GM12864 (cell line): ENCODE measurements at places on chromosomes 1 and 21.

DNA sequence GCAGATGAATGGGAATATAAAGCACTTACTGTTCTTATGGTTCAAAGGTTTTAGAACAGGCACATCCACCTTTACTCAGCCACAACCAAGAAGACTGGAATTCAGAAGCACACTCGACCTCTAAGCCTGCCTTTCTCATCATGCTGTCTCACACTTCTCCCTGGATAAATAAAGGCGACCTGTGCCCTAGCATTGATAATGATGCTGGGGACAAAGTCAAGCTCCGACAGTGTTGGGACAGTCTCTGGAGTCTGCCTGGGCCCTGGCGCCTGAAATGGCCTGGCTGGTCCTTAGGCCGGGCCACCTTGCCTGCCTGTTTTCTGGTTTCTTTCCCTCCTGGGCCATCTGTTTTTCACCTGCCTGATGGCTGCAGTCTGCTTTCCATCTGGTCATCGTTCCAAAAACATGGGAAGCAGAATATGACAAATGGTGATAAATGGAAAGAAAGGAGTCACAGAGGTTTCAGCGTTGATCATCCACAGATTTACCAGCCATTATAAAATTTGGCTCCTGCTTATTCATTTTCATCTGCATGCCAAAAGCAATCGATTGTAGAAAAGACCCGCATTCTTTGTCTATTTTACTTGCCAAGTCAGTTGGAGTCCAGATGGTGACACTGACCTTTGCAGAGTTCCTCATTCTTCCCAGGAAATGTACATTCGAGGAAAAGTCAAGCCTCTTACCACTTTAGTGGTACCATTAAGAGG, 91.2 kb upstream of the KCNJ15 start:
- DNase-seq = no peak

- no peak for DNase-seq
Observed at GRCh38 chr21:45964649-45965048, 16.9 kb upstream of the COL6A1 start.

DNA sequence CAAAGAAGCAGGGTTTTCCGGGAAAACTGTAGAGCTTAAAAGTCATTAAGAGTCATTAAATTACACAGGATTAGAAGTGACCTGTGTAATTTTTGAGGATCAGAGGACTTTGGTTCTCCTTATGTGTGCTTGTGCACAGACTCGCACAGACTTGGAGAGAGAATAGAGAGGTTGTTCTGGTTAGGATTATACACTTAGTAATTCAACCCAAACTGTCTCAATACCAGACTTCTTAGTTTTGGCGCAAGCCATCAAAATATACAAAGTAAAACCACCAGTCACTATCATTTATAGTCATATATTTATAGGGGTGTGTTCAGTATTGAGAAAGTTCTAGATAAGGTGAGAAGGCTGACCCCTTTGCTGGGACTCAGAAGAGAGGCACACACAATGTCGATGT, 112.3 kb downstream of the HLX start:
- DNase-seq = no peak

- DNase-seq = peak; percentile 22
Observed at GRCh38 chr21:36630485-36631206, 68.3 kb upstream of the SIM2 start.

DNA sequence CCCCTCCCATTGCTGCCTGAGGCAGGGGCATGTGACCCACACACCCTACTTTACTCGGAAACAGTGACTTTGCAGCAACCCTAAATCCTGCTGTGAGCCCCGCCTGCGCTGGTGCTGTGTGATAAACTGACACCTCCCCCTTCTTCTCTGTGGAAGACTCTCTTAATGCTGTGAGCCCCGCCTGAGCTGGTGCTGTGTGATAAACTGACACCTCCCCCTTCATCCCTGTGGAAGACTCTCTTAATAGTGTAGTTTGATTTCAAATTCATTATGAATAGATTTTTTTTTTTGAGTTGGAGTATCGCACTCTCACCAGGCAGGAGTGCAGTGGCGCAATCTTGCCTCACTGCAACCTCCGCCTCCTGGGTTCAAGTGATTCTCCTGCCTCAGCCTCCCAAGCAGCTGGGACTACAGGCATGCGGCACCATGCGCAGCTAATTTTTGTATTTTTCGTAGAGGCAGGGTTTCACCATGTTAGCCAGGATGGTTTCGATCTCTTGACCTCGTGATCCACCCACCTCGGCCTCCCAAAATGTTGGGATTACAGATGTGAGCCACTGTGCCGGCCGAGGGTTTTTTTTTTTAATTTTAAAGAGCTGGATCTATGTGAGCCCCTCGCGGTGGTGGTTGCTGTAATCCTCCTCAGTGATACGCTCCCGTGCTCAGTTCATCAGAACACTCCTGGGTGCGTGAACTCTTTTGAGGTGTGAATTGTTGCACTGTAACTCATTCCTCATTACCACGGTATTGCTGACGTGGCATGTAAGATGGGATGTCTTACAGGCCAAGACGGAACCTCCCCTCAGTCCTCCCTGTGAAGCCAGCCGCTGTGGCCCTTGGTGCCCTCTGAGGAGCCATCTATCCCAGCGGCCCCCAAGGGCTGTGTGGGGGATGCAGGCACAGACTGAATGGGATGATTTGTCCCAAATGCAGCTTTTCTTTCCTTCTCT, 60.3 kb downstream of the GALNT2 start:
- DNase-seq = no peak

GRCh38 chr1:53315456-53316423, 12.1 kb downstream of the LRP8 start:
- DNase-seq = no peak

GRCh38 chr1:215104283-215104682, 21.7 kb downstream of the KCNK2 start:
- DNase-seq = no peak

DNA sequence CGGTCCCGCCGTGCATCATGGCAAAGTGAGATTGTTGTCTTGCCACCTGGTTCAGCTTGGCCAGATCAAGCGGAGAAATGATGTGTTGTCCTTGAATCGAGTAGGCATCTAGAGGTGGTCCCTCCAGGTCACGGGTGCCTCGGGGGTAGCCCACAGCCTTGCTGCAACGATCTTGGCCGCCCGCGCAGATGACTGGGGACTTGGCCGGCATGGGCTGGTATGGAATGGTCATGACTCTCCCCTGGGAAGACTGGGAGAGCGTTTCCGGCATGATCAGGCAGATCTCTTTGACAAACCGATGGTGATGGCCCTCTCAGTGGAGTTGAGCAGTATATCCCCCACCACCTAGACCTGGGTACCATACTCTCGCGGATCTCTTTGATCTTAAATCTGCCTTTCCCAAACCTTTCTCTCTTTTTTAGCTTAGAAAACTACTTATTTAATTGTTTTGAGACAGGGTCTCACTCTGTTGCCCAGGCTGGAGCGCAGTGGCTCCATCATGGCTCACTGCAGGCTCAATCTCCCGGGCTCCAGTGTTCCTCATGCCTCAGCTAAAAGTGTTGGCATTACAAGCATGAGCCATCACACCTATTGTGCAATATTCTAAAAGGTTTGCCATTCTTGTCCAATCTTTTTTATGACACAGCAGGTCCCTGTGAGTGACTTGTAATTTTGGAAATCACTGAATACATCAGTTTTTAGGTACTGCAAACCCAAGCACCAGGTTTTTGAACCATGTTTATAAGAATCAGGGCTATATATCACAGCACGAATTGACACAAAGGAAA, 9.4 kb upstream of the ELAPOR1 start:
- no peak for DNase-seq

DNA sequence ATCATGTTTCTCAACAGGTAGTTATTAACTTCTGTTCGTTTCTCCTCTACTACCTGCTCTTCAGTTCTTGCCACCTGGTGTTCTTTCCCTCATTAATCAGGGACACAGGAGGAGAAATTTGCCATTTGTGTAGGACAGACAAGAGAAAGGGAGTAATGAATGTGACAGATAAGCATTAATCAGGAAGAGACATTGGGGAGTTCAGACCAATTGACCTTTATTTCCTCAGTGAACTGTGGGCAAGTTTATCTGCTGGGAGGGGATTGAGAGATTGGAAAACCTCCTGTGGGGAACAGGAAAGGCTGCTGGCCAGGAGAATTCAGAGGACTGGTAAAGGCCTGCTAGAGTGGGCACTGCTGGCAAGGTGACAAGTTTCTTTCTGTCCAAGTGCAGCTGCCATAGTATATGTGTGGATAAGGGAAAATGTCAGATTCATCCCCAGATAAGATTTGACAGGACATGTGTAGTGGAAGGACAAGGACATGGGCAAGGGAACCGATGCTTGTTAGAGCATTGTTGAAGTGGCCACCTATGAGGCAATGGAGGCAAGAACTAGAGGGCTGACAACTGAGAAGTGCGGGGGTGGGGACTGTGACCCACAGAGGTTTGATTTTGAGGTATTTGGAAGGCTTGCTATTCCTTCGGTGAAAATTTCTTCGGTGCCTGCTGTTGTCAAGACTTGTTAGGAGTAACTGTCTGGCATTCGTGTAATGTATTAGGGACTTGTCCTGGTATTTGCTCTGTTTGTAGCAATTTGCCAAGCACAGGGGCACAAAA, 12.6 kb downstream of the SZT2 start:
- DNase-seq = no peak

DNA sequence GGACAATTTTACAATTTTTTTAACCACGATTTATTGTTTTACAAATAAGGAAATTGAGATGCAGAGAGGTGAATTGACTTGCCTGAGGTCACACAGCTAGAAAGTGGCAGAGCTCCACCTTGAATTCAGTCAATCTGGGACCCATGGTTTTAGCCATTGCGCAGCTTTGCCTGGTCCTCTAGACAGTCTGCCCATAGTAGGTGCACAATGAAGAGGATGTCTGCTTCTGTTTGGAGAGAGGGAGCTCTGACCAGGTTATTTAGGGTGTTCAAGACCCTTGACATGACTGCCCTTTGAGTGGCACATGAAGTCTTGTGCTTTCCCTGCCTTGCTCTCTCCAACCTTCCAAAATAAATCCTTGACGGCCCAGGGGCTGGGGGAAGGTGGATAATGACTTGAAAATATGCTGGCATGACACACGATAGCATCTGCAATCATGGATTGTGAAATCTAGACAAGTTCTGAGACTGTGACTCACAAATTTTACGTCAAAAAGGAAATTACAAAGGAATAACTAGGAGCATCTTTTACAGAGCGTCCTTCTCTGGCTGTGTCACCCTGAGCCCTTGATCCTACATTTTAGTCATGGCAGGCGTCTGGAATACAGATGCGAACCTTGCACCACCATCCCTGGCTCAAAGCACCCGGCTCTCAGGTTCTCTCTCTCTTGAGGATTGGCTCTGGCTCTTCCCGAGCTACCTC, 26.2 kb upstream of the ID3 start:
- no peak for DNase-seq

DNA sequence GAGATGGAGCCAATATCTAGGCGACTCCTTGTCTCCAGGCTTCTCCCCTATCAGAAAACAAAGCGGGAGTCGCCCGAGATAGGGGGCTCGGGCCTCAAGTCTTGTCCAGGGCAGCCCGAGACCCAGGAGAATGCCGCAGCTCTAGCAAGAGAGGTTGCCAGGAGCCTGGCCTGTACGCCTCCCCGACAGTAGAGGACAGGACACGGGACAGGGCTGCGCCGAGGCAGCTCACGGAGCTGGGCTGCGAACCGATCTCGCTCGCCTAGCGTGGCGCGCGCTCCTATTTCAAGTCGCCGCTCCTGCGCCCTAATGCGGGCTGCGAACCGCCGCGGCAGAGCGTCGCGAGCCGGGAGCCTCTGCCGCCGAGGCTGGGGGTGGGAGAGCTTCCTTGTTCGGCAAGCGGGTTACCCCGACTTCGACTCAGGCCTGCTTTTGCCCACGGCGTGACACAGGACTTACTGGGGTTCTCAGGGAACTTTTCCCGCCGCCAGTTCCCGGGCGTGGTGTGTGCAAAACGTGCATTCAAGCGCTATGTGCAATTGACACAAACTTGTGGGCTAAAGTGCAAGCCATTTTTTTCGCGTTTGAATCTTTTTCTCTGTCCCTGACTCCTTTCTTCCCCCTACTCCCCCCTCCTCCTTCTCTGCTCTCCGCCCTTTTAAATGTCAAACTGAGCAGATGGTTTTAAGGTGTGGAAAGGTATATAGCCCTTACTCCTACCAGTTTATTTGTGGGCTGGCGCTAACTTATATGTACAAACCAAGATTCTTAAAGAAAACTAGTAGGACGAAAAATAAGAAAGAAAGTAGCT, 2.4 kb upstream of the PROX1 start:
- DNase-seq = no peak

GRCh38 chr1:61084491-61085031, 2.2 kb downstream of the NFIA start:
- DNase-seq = no peak

GRCh38 chr1:101739826-101740330, 256.8 kb downstream of the OLFM3 start:
- no peak for DNase-seq

GRCh38 chr21:33824156-33824941, 91.3 kb downstream of the ATP5PO start:
- no peak for DNase-seq

GRCh38 chr1:181793831-181794230, 267.7 kb downstream of the ZNF648 start:
- no peak for DNase-seq

DNA sequence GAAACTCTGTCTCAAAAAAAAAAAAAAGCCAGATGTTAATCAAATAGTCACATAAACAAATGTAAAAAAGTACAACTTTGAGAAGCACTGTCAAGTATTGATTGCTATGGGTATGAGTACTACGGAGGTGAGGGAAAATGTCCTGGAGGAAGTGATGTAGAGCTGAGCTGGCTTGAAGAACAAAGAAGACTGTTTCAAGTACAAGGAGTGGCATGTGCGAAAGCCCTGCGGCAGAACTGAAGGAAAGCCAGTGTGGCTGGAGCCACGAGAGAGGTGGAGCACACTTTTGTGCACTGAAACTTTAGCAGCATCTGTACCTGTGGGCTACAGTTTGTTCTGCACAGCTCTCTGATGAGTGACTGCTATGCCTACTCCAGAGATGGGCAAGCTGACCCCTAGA, 5.4 kb upstream of the RPS6KA1 start:
- no peak for DNase-seq

DNA sequence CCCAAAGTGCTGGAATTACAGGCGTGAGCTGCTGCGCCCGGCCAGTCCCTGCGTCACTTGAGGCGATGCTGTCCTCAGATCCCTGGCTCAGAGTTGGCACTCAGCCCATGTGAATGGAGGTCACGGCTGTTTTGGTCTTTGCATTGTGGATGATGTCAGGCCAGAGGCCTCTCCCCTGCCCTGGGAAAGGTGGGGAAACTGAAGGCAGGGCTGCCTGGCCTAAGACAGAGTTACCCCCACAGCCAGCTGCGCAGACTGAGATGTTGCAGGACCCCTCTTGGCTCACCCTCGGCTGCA, 821 bp downstream of the MASP2 start:
- no peak for DNase-seq

DNA sequence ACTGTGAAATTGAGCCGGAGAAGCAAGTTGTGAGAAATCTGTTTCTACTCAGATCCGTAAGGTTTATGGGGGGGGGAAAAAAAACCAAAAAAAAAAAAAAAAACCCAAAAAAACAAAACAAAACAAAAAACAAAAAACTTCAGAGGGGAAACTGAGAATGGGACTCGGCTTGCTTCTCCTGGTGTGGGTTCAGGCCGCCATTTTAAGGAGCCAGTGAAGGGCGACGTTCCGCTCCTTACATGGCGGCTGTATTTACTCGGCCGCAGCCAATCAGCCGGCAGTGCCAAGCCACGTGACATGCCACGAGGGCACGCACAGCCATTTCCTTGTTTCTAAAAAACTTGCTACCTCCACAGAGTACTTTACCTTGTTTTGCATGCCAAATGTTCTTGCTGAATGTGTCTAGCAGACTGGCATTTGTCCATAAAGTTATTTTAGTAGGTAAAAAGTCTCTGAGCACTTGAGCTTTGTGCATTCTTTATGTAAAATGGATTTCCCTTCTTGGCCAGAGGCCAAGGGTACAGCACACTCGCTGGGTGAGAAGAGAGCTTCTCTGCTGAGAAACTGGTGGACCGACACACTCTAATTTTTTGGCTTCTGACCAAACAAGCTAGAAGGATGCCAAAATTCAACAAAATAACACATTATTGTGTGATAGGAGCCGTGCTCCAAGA, 101.8 kb downstream of the NFIA start:
- no peak for DNase-seq
